Substantia nigra (tissue), 51 donors: ENCODE measurements at places on chromosomes 6 and 20.

DNA sequence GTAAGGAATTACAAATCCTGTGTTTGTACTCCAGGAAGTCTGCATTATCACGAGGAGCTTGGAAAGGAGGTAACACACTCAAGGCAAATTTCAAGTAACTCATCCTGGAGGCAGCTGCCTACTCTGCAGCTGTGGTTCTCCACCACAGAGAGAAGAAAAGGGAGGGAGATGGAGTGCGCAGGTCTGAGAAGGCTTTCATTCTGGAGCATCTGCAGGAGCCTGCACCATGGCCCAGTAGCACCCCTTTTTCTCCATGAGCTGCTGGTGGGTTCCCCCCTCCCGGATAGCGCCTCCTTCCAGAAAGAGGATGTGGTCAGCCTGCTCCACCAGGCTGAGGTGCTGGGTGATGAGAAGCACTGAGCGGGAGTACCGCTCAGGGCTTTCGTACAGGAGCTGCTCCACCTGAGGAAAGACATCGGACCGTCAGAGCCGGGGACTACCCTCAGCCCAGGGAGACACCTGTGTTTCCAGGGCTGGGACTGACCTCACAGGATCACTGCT, 1.6 kb upstream of the PSMB8 start:
- peak; percentile 21 for DNase-seq

DNA sequence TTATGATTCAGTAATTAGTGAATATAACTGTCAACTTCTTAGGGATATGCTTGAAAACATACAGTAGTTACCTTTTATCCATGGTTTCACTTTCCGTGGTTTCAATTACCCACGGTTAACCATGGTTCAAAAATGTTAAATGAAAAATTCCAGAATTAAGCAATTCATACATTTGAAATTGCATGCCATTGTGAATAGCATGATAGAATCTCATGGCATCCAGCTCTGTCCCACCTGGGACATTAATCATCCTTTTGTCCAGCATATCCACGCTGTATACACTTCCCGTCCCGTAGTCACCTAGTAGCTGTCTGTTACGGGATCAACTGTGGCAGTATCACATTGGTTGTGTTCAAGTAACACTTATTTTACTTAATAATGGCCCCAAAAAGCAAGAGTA, 781.7 kb upstream of the CITED2 start:
- DNase-seq: no peak

DNA sequence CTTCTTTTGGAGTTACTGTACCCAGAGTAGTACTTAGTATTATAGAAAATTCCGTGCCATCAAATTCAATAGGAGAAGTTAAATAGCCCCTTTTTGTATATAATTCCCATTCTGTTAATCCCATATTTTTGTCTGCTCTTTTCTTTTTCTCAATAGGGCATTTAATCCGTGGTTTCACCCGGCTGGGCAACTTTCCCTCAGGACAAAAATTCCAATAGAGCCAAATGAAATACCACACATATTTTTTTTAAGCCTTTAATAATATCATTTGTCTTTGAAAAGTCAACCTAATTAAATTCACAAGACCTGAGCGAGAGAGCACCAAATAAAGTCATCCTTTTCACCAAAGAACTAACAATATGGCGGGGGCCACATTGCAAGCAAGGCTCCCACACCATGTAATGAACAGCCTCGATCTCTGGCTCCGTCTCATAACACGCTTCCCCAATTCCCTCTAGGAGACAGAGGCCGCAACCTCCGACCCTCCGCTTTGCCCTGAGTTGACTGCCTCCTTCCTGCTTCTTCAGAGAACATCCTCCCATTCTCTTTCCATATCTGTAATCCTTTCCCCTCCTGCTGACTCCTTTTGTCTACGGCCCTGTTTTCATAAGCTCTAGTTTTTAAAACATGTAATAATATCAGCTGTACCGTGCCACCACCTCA, 13.6 kb downstream of the NHSL1 start:
- DNase-seq: no peak

- no peak for DNase-seq
Measured at GRCh38 chr20:41179961-41180360, 42.6 kb downstream of the PLCG1 start.

GRCh38 chr6:166382933-166383801, at the start of gene MPC1:
Gene MPC1, minus strand, starts transcription at chr6:166382940. Its CDS starts 64 bp downstream, at chr6:166382876.
- peak; percentile 98 for DNase-seq

- no peak for DNase-seq
Measured at GRCh38 chr6:152922706-152923105, 60.1 kb downstream of the FBXO5 start.

DNA sequence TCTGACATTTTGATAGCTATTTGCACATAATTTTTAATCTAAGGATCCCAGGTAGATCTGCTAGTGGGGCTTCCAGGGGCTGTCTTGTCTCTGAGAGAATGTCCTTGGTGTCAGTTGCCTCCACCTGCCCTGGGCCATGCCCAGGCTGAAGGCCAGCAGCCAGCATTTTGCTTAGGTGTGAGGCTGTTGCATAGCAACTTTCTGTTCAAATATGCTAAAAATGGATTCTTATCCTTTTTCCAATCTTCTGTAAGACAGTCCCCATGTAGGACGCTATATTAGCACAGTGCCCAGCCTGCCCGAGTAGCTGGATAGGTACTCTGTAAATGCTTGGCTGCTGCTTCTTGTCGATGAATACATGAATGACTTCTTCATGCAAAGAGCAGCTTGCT, 62.5 kb upstream of the CITED2 start:
- no peak for DNase-seq

DNA sequence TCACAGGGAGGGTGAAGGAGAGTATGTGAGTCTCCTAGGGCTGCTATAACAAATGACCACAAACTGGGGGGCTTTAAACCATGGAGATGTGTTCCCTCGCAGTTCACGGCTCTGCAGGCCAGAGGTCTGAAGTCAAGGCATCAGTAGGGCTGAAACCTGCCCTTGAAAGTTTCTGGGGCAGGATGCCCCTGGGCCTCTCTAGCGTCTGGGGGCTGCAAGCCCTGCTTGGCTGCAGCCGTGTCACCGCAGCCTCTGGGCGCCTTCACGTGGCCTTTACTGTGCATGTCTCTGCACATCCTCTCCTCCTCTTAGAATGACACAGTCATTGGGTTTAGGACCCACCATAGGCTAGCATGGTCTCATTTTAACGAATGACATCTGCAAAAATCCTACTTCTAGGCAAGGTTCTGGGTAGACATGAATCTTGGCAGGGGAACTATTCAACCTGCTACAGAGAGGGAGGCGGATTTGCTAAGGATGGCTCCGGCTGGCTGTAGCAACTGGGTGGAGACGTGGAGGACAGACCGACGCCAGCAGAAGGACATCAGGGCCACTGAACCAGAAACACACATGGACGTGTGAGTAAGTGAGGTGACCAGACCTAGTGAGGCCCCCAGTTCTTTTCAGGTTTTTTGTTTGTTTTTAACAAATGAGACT, 58.6 kb downstream of the PHACTR3 start:
- no peak for DNase-seq

DNA sequence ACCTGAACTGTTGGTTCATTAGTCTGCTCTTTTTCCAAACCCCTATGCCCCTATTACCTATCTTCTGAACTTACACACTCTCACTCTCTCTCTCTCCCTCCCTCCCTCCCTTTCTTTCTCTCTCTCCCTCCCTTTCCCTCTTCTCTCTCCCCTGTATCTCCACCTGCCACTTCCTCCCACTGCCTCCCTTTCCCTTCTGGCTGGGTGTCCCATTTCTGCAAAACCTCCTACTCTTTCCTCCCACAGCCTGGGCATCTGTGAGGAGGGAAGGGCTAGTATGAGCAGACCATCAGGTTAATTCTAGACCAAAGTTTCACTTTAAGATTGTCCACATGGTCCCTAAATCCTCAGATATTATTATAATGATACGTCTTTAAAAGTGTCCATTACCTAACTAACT, 95.1 kb downstream of the TMEM200A start:
- no peak for DNase-seq

DNA sequence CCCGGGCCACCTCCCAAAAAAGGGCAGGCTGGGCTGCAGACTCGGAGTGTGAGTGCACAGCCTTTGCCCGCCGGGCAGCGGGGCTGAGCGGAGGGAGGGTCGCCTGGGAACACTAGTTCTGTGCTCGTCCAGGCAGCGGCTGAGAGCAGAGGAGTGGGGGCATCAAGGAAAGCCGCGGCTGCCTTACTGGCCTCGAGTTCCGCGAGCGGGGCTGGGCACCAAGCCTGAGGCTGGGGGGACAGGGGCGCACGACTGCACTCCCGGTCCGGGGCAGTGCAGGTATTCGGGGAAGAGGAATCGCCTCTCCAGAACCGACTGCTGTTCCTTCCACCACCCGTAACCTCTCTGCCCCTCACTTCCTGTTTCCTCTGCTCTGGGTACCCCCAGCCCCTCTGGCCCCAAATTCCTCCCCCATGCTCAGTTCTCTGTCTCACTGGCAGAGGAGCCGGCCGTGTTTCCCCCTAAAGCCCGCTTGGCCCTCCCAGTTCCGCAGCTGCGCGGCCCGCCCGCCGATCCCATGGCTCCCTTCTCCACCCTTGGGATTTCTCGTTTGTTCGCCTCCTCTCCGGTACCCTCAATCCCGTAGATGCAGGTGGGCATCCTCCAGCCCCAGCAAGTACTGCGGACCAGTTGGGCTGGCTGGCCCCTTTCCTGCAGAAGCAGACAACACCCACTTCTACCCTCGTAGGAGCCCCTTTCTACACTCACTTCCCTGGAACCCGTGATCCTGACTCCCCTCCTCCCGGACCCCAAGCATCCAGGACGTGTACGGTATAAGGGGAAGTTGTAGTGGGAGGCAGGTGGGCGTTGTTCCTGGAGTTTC, 5.1 kb downstream of the RING1 start:
- no peak for DNase-seq

DNA sequence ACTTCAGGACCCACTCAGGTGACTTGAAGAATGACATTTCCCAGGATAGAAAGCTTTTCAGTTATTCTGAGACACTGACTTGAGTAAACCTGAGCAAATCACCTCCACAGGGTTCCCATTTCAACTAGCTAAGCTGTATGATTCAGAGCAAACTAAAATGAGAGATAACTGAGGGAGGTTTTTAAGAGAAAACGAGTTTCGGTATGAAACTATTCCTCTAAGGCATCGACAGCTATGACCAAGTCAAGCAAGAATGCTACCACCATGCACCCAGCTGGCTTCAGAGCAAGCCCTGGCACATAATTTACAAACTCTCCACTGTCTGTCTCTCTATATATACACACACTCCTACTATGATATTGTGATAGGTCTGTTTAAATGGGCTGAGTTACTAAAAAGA, 75.4 kb downstream of the PERP start:
- no peak for DNase-seq

GRCh38 chr20:16490696-16491095, 82.6 kb downstream of the KIF16B start:
- DNase-seq: no peak

- DNase-seq: no peak
Measured at GRCh38 chr6:6565488-6565887, 23.0 kb upstream of the LY86 start.

DNA sequence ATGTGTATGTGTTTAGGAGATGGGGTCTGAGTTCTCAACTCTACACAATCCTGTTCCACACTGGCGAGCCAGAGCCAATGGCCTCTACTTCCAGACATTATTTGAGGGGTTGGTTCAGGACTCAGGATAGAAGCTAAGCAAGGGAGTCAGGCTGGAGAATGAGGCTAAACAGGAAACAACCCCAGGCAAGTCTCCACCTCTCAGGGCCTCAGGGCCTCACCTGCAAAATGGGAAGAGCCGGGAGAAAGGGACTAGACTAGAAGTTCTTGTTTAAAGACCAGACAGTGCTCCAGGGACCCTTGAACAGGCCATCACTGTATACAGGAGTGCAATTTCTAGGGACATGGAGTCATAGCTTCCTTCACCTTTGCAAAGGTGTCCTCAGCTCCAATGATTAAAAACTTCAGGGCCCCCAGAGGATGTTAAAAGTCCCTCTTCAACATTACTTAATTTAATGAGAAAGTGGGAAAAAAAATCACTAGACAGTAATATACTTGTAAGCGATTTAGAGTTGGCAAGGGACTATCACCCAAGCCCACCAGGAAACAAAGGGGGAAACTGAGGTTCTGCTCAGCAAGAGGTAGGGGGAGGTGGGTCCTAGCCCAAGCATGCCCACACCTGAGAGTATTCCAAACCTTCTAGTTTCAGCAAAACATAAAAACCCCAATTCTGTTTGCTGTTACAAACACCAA, 41.7 kb downstream of the ZMYND8 start:
- DNase-seq: no peak

GRCh38 chr20:46573788-46574584, 23.5 kb upstream of the OCSTAMP start:
- no peak for DNase-seq

DNA sequence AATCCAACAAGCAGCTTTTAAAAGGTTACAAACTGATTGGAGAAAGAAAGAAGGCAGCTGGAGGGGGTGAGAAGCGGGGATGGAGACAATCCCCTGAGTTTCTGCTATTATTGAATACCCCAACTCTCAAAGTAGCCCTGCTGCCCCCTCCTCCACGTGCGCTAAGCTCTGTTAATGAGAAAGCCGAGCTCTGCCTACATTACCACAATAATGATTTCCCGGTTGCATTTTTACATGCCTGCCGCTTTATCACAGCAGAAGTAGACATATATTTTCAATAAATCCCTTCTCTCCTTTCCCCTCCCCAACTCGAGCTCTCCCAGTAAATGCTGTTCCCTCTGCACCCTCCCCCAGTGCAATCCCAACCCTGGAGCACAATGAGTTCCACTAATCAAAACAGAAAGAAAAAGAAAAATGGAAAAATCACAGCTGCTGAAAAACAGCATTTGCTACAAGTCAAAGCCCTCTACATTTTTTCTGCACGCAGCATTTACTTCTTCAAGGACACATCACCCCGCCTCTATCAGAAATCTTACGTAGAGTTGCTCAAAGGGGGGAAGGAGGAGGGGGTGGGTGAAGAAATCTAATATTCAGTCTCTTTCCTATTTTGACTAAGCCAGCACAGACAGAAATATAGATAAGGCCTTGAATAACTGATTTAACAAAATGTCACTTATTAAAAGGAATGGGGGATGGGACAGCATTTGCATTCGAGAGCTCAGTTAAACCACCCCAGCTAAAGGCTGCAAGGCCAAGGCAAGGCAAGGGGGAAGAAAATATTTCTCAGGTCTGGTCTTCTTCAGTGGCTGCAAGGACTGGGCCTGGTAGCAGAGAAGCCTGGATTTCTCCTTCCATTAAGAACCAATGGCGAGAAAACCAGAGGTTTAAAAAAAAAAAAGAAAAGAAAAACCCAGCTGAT, 10.7 kb downstream of the TRERF1 start:
- DNase-seq: no peak

DNA sequence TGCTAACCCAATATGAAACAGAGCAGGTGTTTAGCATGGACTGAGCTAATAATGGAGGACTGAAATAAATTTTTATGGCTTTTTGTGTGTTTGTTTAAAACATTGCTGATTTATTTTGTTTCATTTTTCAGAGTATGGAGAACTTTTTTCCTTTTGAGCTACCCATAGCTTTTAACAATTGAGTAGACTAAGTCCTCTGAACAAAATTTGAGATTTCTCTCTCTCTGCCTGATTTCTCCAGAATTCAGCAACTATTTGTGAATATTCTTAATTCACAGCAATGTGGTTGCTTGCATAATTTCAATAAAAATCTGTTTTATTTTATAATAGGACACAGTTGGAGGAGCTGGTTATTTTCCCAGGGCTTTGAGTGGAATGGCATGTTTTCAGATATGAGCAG, 103.7 kb downstream of the TPBG start:
- DNase-seq: no peak
